ENCODE measurements at places on chromosomes 2 and 18.

- no peak for DNase-seq
These were observed 135.8 kb downstream of the TCF4 start for GRCh38 chr18:55452123-55452611.

DNA sequence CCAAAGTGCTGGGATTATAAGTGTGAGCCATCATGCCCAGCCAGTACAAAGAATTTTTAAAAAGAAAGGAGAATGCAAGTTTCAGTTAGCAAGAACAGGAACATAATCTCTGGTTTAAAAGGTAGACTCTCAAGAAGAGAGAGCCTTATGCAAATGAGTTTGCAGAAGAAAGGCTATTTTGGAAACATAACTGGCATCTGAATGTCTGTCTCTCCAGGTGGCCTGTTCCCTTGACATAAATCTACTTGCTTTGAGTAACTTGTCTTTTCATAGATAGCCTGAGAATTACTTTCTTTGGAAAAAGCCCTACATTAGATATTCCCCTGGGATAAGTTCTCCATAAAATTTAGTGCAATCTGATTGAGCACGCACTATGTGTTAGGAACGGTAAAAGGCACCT, 109.6 kb downstream of the ICOS start:
- DNase-seq, result no peak

DNA sequence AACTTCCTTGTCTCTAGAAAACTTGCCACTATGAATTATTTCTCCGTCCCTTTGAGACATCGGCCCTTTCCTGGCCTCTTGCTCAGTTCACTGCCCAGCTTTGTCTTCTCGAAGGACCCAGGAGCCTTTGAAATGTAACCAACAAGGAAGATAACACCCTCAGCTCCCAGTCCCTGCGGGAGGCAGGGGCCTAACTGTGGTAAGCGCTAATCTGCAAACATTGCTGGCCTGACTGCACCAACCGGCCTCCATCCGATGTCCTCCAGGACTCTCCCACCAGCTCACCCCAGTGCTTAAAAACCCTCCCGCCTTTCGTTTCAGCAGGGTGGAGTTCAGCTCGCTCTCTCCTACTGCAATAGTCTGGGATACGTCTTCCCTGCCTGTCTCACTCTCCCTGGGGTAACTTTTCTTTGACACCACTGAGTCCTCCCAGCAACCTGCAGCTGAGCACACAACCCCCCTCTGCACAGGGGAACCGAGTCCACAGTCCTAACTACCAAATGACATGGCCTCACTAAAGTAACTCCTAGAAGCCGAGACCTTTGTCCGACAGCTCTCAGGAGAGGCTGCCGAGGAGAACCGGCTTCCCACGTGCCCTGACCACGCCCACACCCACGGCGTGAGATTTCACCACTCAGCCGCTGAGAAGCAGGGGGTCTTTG, 76.1 kb downstream of the MBP start:
- no peak for DNase-seq

- no peak for DNase-seq
These were observed 9.2 kb downstream of the SGPP2 start for GRCh38 chr2:222433332-222434173.

GRCh38 chr2:237547841-237548416, 18.4 kb upstream of the PRLH start:
- DNase-seq, result no peak

DNA sequence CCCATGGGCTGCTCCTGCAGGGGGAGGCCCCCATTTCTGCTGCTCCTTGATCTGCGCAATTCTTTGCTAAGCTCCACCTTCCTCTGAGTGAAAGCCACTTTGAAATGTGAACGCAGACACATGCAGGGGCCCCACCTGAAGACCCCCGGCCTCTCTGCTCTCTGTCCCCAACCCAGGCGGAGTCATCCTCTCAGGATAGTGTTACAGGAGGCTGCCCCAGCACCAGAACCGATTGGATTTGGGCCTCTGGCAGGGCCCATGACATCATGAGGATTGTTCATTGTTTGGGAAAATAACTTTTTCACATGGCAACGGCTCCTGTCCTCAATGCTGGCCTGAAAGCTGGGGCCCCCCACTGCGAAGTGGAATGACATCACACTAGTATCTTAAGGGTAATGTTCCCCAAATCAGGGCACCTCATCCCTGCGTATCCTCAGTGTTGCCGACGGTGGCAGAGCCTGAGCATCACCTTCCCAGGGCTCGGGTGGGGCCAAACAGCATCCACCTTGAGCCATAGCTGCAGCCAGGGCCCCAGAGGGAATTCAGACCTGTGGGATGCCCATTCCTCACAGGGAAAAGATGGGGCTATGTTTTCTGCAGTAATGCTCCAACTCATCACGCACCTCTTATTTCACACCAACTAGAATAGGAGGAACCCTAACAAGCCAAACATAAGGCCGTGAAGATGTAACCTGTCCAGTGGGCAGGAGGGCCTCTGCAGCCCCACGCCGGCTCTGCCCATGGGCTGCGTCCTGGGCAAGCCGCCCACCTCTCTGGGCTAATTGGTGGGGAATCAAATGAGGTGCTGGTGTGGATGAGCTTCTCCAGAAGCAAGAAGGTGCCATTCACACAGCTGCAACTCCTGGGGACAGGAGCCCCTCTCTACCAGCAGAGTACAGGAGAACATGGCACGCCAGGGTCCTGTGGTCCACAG, 2.7 kb upstream of the ERFE start:
- DNase-seq, result no peak

DNA sequence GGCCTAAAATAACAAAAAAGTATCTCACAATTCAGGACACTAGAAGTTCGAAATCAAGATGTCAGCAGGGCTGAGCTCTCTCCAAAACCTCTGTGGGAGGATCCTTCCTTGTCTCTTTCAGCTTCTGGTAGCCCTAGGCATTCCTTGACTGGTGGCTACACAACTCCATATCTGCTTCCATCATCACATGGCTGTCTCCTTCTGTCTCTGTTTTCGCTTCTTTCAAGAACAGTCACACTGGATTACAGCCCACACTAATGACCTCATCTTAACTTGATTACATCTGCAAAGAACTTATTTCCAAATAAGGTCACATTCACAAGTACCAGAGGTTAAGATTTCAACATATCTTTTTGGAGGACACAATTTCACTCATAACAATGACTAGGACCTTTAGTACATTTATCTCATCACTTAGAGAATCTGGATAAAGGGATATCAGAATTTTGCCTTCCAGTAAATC, 275.2 kb downstream of the IRS1 start:
- no peak for DNase-seq

- no peak for DNase-seq
These were observed 8.6 kb downstream of the CLASP1 start for GRCh38 chr2:121640380-121641316.

- DNase-seq, result no peak
These were observed 33.2 kb downstream of the LAMA1 start for GRCh38 chr18:7084080-7085065.

DNA sequence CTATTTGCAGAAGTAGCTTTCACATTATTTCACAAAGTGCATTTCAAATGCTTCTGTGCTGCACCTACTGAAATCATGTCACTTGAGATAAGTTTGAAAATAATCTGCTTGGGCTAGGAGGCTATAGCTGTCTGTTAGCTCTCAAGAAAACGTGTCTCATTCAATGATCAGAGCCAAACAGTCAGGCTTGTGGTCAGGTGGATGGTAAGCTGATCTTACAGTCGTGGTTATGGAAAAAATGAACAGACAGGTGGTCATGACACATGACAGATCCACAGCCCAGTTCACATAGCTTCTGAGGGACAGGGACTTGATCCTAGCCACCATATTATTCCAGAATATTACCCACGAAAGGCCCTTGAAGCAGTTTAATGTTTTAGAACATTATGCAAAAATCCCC, 26.5 kb upstream of the RFX8 start:
- DNase-seq, result no peak

- DNase-seq, result no peak
These were observed 23.8 kb upstream of the YWHAQ start for GRCh38 chr2:9654452-9655100.

- DNase-seq, result no peak
These were observed 11.3 kb upstream of the DES start for GRCh38 chr2:219406861-219407230.

- DNase-seq, result no peak
These were observed 371.6 kb upstream of the SLC8A1 start for GRCh38 chr2:40823478-40823877.

DNA sequence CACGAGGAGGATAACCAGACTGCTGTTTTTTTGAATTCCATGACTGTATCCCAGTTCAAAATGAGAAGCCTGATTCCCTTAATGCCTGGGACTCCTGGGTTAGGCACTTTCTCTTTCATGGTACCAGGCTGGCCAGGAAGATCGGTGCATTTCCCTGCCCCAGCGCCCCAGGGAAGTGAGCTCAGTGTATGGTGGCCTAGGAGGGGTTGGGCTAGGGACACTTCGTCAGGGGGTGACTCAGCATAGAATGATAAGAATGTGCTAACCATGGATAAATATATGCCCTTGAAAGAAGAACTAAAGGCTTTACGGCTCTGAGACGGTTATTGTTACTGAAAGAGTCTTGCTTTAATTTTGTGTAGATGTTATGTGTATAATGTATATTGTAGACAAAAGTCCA, 27.5 kb upstream of the FAM237A start:
- no peak for DNase-seq

DNA sequence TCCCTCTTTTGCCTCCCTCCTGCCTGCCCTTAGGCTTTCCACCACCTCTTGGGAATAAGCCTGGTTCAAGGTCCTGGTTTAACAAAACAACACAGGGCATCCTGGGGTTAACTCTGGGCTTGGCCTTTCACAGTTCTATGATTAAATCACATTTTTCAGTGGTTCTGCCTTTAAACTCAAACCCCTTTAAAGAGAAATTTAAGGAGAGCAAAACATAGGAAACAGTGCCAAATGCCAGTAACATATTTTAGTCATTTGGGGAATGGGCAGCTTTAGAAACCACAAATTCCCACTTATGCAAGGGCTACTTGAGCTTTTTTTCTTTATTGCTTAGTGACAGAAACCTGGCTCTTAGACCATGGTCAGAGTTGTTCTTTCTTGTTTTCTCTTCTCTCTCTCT, 112.2 kb upstream of the FZD5 start:
- DNase-seq, result no peak
